DMS79 treated with DMSO at 0.1 percent for 48 hours (cell line): ENCODE measurements at places on chromosomes 12 and 14.

DNA sequence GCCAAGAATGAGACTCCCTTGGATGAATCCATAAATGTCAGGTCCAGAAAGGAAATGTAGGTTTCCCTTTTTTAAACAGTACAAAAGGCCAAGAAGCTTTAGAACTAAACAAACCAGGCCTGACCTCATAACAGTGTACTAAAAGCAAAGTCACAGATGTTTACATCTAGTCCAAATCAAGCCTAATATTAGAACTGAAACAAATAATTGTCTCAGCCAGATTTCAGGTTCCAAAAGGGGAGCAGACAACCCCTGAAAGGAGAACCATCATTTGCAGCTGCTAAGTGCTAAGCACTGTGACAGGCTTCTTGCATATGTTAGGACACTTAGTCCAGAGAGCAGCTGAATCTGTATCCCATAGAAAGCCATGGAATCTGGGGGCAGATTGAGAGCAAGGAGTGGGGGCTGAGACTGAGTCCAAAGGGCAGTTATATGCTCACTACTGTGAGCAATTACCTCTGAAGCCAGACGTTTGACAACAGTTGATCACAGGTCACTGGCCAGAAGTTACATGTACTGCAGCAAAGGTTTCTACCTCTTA lies 90.1 kb downstream of the STXBP6 start:
- DNase-seq: no peak

GRCh38 chr12:58174316-58174715 lies 232.9 kb downstream of the ATP23 start:
- DNase-seq: no peak

DNA sequence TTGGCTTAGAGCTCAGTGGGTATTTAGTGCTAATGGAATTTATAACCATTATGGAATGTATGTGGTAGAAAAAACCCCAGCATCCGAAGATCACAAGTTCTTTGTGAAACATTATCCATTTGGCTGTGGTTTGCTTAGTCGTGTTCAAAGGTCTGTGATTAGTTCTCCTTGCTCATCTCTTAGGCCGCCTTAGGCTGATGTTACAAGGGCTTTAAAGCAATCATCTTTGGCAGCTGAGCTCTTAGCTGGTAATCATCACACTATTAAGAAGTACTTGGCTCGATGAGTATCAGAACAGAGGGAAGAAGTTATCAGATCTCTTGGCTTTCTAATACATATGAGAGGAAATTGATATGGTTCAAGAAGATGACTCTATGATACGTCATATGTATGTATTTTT lies 124.1 kb upstream of the E2F7 start:
- no peak for DNase-seq

GRCh38 chr14:38202444-38203191 lies 5.1 kb upstream of the SSTR1 start:
- DNase-seq: no peak

DNA sequence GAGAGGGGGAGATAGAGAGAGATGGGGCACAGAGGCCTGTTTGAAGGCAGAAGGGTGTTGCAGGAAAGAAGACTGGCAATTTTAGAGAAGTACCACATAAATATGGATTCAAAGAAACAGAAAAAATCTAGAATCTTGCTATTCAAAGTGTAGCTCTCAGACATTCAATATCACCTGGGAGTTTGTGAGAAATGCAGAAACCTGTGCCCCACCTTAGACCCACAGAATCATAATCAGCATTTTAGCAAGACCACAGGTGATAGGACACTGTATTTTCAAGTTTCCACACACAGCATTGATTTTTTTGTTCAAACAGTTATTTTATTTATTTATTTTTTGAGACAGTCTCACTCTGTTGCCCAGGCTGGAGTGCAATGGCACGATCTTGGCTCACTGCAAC lies 3.3 kb downstream of the NEDD8 start:
- DNase-seq: no peak
